ENCODE measurements at places on chromosomes 5 and 9.

GRCh38 chr9:74724317-74724716 is 163.4 kb downstream of the TRPM6 start:
- no peak for DNase-seq

- peak; percentile 99 for DNase-seq
These were observed 3.0 kb upstream of the ERGIC1 start for GRCh38 chr5:172830876-172831662.

GRCh38 chr9:137786511-137786920 is 91.1 kb upstream of the CACNA1B start:
- DNase-seq = peak; percentile 19

GRCh38 chr9:76591256-76591950 is 132.4 kb downstream of the GCNT1 start:
- DNase-seq = peak; percentile 6

- DNase-seq = no peak
These were observed 1341.8 kb upstream of the CDH9 start for GRCh38 chr5:28380167-28380566.

DNA sequence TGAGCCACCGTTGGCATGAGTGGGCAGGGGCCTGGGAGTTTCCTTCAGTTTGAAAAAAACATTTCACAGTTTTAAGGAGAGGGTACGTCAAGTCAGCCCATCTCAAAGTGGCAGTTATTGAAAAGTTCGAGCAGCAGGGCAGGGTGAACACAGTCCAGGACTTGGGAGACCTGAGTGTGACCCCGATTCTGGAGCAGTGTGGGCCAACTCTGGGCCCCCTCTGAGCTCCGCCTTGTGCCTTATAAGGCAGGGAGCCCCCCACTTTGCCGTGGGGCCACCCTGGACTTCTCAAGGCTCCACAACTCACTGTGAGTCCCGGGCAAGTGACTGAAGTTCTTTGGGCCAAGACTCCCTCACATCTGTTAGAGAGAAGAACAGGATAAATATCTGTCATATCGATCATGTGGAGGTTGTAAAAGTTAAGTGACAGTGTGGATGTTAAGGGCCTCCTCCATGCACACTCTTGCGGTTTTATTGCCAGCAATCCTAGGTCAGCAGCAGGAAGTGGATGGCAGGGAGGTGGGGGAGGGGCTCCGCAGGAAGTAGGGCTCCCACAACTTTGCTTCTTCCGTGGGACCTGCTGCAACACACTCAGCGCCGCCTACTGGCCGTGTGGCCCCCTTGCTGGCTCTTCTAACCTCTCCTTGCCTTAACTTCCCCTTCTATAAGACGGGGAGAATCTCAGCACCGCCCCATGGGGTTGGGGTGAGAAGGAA is 38.4 kb downstream of the HRH2 start:
- DNase-seq = no peak

GRCh38 chr5:96200641-96201040 is 232.4 kb downstream of the PCSK1 start:
- no peak for DNase-seq

- DNase-seq = no peak
These were observed 408.8 kb downstream of the ENC1 start for GRCh38 chr5:74231697-74232096.

GRCh38 chr5:16642867-16643266 is 26.1 kb upstream of the RETREG1 start:
- DNase-seq = no peak

GRCh38 chr9:135067096-135067710 is 20.3 kb upstream of the OLFM1 start:
- DNase-seq = no peak

DNA sequence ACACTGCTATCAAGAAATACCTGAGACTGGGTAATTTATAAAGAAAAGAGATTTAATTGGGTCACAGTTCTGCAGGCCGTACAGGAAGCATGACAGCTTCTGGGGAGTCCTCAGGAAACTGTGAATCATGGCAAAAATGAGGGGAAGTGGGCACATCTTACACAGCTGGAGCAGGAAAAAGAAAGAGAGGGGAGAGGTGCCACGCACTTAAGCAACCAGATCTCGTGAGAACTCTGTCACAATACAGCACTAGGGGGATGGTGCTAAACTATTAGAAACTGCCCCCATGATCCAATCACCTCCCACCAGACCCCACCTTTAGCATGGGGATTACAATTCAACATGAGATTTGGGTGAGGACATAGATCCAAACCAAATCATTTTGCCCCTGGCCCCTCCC is 105.5 kb upstream of the CPLX2 start:
- no peak for DNase-seq

- no peak for DNase-seq
These were observed 75.2 kb downstream of the TENT4A start for GRCh38 chr5:6788439-6788838.

- peak; percentile 24 for DNase-seq
These were observed 2.6 kb downstream of the SLC2A6 start for GRCh38 chr9:133476036-133476931.

DNA sequence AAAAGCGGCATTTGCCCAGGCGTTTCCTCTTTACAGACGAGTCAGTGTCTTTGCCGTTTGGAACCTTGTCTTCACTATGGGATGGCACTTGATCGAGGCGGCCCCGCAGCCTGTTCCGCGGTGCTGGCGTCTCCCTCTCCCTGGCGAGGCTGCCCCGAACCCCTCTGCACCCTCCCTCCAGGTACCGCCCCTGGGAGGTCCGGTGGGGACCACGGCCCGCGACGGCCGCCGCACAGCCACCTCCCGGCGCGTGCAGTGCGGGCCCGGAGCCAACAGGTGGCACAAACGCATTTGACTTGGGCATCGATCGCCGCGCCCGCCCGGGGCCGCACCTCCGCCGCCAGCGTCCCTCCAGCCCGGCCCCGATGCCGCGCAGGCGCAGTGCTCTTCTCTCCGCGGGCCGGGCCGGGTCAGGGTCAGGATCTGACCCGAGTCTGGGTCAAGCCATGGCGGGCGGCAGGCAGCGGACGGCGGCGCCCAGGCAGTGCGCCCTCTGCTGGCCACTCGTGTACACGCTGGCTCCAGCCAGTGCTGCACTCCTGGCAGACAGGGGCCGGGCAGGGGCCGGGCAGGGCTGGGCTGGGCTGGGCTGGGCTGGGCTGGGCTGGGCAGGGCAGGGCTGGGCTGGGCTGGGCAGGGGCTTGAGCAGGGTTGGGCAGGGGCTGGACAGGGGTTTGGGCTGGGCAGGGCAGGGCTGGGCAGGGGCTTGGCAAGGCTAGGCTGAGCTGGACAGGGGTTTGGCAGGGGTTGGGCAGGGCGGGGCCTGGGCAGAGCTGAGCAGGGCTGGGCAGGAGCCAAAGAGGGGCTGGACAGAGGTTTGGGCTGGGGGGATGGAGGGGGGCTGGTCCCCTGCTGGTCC is 155.8 kb upstream of the IRX4 start:
- DNase-seq = peak; percentile 3

DNA sequence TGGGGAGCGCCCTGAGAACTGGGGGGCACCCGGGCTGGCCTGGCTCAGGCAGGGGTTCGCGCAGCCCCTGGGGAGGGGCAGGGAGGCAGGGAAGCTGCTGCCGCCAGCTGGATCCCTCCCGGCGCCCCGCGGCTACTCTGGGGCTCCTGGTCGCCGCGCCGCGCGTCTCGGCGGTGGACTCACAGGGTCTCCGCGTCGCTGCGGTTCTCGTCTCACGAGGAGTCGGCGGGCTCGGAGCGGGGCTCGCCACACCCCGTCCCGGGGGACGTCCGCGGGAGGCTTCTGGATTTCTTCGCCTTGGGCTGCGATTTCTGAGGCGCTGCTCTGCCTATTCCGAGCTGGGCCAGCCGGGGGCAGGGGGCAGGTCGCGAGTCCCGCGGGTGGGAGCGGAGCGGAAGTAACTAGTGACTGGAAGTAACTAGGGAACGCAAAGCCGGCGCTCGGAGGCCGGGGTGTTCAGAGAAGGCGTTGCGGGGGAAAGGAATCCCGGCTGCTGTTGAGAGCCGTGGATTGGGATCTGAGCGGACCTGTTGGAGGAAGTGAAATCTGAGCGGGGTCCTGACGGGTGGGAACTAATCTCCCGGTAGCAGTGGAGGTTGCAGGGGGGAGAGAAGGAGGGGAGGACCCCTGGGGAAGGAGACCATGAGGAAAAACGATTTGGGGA is 511 bp downstream of the CYSTM1 start:
- DNase-seq = peak; percentile 56

- peak; percentile 73 for DNase-seq
These were observed 59.1 kb downstream of the ZNF462 start for GRCh38 chr9:106922026-106922425.

DNA sequence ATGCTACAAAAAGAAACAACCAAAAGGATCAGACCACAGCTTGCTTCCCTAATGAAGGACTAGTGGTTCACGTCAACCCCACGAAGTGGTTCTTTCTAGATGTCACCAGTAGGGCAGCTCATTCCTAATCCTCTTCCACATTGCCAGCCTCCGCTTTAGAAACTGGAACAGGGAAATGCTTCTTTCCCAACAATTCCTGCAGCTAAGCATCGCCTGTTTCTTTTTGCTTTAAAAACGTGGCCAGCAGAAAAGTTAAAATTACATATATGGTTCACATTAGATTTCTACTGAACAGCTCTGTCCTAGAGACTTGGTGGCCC is 100.2 kb downstream of the MTX3 start:
- no peak for DNase-seq

GRCh38 chr5:106862450-106863193 is 808.1 kb downstream of the EFNA5 start:
- peak; percentile 50 for DNase-seq

DNA sequence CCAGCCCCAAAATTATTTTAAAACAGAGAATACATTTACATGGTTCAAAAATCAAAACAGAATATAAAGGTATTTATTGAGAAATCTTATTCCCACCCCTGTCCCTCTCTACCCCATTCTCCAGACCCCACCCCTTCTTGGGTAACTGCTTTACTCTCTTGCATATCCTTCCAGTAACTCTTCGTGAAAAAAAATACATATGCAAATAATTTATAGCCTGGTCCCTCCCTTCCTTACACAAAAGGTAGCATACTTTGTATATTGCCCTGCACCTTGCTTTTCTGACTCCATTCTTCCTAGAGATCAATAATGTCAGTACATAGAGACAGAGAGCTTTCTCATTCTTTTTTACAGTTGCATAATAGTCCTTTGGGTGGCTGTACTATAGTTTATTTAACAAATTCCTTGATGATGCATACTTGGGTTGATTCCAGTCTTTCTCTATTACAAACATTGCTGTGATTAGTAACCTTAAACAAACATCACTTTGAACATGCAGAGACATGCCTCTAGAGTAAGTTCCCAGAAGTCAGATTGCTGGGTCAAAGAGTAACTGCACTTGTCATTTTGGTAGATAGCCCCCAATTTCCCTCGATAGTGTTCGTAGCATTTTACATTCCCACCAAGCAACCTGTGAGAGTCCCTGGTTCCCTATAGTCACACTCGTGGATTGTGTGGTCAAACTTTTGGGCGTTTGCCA is 47.9 kb downstream of the STOM start:
- peak; percentile 98 for DNase-seq

DNA sequence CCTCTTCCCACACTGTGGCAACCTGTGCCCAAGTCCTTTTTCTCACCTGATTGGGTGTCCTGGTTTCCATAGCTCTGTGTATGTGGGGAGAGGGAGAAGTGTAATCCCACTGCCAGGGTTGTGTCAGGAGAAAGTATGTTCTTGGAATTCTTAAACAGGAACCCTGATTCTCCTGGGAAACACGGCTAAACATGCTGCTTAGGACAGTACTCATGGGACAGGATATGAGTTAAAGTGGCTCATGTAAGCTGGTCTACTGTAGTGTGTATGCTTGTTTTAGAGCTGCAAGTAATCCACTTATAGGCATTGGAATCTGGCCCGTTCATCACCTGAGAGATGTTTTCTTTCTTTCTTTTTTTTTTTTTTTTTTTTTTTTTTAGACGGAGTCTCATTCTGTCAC is 23.9 kb downstream of the ARHGEF28 start:
- no peak for DNase-seq

DNA sequence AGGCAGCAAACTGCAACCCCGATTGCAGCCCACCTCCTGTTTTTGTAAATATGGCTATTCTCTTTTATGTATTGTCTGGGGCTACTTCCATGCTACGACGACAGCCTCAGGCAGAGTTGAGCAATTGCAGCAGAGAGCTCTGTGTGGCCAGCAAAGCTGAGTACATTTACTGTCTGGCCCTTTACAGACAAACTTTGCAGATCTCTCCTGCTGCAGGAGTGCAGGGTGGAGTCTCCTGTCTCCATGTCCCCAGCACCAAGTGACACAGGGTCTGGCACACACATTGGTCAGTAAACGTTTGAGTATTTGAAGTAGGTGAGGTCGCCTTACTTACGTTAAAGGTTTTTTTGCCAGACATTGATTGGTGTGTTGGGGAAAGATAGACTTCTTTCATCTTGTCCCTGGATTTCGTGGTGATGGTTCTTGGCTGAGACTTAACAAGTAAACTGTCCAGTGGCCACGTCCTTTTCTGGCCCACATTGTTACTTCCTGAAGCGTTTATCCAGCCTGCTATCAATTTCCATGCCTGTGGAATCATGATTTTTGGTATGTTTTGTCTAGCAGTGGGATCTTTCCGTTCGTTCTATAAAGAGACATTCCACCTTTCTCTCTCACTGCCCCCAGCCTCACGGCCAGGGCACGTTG is 27.2 kb downstream of the PRRC2B start:
- DNase-seq = peak; percentile 60

- peak; percentile 87 for DNase-seq
These were observed 28.4 kb downstream of the NNT start for GRCh38 chr5:43631182-43631910.

- DNase-seq = peak; percentile 68
These were observed 35.4 kb upstream of the TMC1 start for GRCh38 chr9:72485821-72486593.

DNA sequence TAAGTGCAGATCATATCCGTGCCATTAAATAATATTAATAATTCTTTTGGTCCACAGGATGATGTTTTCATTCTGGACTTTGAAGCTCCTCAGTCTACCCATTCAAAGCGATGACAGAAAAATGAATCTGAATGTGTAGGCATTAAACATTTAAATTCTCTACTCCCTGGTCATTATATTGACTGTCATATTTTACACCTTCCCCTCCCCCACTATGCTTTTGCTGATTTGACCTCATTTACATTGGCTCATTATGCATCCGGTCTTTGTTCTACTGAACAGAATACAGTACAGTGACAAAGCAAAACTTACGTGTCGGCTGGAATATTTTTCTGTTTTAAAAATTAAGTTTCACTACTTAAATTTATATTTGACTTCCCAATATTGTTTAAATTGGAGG is 289.7 kb upstream of the TMEM161B start:
- DNase-seq = no peak

DNA sequence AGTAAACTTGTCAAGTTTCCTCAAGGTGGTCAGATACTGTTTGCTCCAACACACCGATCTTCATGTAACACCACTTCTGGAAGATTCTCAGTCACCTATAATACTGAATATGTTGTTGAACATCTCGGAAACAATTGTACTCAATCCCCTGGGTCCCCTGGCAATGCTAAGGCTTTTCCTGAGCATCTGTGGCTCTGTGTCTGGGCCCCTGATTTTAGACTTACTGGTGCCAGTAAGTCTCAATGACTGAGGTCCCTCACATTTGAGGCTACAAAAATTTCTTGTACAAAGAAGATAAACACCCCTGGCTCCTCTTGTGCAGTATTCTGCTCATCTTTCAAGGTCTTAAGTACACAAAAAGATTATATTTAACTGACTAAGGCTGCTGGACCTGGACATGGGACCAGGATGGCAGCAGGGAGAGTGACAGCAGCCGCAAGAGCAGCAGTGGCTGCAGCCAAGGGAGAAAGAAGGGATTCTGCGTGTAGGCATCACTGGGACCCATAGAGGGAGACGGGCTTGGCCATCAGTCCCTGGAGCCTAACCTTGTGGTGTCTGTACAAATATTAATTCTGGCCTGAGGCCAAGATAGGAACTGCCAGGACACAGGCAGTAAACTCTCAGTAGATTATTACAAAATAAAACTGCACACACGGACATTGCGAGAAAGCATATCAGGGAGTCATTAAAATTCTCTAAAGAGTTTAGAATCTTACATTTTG is 49.0 kb upstream of the TNPO1 start:
- DNase-seq = no peak
